ENCODE measurements at places on chromosomes 4 and X. TPM values are rescaled to one million over a fixed set of nuclear protein-coding genes. Genes with fewer than 3 reads are reported as not detected.
A peak's percentile ranks its signal among the peaks of the same experiment; 100 is the strongest.

DMD gene
- total RNA-seq: 51.9 TPM

TMPRSS11A gene
- total RNA-seq: not detected

GRCh38 chr4:15481961-15482745, 12.5 kb downstream of the CC2D2A start:
- no peak for DNase-seq

DNA sequence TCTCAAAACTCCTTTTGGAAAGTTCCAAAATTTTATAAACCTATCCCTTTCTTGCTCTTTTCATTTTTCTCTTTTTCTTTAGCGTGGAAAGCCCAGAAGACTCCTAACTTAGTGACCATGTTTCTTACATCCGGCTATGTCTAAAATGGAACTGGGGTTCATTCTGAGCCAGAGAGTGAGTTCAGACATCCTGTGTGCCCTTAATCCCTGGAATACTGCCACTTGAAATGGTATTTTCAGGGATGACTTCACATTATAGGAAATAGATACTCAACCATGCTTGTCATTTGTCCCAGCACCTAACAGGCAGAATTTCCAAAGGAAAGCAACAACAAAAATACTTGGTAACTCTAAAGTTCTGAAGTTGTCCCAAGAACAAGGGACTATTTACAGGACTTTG, 379.6 kb downstream of the ARHGAP24 start:
- no peak for DNase-seq

GRCh38 chr4:116413222-116413621, 672.2 kb downstream of the TRAM1L1 start:
- no peak for DNase-seq

DNA sequence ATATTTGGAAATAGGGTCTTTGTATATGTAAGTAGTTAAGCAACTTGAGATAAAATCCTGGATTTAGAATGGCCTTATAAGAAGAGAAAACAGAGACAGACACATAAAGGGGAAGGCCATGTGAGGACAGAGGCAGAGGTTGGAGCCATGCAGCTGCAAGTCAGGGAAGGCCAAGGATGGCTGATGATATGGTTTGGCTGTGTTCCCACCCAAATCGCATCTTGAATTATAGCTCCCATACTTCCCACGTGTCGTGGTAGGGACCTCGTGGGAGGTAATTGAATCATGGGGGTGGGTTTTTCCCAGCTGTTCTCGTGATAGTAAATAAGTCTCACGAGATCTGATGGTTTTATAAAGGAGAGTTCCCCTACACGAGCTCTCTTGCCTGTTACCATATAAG, 76.3 kb downstream of the STK32B start:
- no peak for DNase-seq

GRCh38 chr4:123978637-123979036, 582.0 kb downstream of the SPRY1 start:
- DNase-seq: no peak

DNA sequence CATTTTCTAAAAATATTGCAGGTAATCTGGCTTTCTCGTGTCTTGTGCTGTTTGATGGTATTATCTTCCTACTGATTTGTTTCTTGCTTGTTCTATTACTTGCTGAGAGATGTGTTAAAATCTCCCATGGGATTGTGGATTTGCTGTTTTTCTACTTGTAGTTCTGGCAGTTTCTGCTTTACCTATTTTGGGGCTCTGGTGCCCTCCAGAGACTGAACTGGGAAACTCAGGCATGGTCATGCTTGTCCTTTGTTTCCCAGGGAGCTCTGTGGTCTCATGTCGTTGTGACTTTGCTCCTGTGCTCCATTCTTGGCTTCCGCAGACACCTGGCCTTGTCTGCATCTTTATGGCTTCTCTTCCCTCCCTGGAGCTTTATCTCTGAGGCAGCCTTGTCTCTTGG, 39.5 kb downstream of the NSD2 start:
- peak; percentile 32 for DNase-seq

Measured in spinal cord (tissue), 10 donors.